ENCODE measurements at places on chromosomes 4 and X. TPM values are rescaled to one million over a fixed set of nuclear protein-coding genes. Genes with fewer than 3 reads are reported as not detected.
A peak's percentile ranks its signal among the peaks of the same experiment; 100 is the strongest.

- no peak for DNase-seq
- H3K27ac ChIP-seq = no peak overlapping the region
- H3K27me3 ChIP-seq = no peaks in the 10 kb centered on the region
- peaks cover 25% of the 10 kb centered on the region for H3K4me1 ChIP-seq
- H3K4me3 ChIP-seq = no peak overlapping the region
These were observed 34.8 kb upstream of the AFAP1 start for GRCh38 chr4:7974425-7974824.

DNA sequence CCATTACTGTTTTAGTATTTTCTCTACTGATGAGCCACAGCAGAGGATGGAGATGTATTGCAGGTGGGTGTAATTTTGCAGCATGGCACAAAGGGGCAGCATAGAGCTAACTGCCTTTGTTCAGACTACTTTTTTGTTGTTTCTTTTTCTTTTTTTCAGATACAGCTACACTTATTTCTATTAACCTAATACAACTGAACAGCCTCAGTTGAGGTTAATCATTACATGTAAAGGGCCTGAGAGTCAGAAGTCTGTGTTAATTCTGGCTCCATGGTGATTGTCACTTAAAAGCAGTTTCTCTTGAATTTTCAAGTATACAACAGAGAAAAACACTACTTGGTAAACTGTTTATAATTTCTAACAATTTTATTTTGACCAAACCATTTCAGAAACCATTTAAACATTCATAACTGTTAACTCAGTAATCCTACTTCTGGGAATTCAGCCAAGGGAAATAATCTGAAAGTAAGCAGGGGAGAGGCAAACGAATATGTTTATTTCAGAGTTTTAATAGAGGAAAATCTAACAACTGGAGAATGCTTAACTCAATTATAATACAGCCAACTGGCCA is 13.9 kb upstream of the PPEF2 start:
- no peak overlapping the region for H3K27ac ChIP-seq
- H3K4me3 ChIP-seq = no peak overlapping the region
- no peaks in the 10 kb centered on the region for H3K4me1 ChIP-seq
- H3K27me3 ChIP-seq = no peaks in the 10 kb centered on the region
- H3K36me3 ChIP-seq = no peaks in the 10 kb centered on the region

DNA sequence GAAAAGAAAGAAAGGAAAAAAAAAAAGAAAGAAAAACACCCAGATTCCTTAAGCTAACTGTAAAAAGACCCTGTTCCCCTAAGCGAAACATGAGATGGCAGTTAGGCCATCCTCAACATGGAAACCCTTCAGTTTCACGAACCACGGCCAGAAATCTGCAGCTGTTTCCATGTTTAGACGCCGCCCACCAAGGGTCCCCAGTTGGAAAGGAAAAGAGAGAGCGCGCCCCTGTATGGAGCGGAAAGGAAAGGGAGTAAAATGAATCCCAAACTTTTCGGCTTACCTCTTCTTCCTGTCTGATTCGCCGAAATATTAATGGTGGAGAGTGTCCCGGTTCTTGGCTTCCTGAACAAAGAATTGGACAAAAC is 38.3 kb downstream of the MGARP start:
- no peak for DNase-seq
- H3K4me1 ChIP-seq = peaks cover 6% of the 10 kb centered on the region
- H3K4me3 ChIP-seq = no peak overlapping the region
- no peaks in the 10 kb centered on the region for H3K27me3 ChIP-seq
- H3K27ac ChIP-seq = no peak overlapping the region

DNA sequence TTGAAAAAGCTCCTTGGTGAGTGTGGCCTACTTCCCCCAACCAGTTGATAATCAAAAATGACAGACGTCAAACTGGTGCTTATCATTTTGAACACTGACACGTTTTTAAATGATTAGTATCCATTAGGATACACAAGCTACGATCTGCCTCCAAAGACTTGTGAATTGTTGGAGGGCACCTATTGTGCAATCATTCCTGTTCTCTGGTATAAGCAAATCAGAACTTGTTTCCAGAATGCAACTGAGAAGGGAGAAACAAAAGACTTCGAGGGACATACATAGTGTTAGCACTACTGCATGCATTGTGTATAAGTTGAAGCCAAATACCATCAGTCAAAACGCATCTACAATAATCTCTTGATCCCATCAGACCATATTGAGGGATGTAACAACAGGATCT is 11.6 kb downstream of the NPY2R start:
- no peak for DNase-seq
- H3K27ac ChIP-seq = no peak overlapping the region
- H3K36me3 ChIP-seq = no peaks in the 10 kb centered on the region
- no peaks in the 10 kb centered on the region for H3K27me3 ChIP-seq
- H3K4me1 ChIP-seq = no peaks in the 10 kb centered on the region
- no peak overlapping the region for H3K4me3 ChIP-seq

GRCh38 chr4:139639654-139640053 is 26.0 kb upstream of the MGST2 start:
- H3K4me3 ChIP-seq = no peak overlapping the region
- peaks cover 1% of the 10 kb centered on the region for H3K27me3 ChIP-seq
- no peaks in the 10 kb centered on the region for H3K4me1 ChIP-seq
- DNase-seq = no peak
- H3K36me3 ChIP-seq = no peaks in the 10 kb centered on the region

DNA sequence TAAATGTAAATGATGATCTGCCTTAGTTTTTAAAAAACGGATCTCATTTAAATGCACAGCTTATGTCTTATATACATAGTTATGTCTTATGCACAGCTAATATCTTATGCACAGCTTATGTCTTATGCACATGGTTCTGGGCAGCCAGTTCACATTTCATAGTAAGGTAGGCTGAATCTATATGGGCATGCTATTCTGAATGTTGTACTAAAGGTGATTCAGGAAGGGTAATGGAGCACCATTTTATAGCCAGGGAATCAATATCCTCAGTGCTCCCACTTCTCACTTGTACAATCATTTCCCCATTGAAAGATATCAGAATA is 77.9 kb upstream of the MID1 start:
- H3K4me3 ChIP-seq = no peak overlapping the region
- H3K4me1 ChIP-seq = no peaks in the 10 kb centered on the region
- no peaks in the 10 kb centered on the region for H3K27me3 ChIP-seq
- DNase-seq = no peak

GRCh38 chr4:161656594-161656993 is 507.2 kb downstream of the FSTL5 start:
- no peaks in the 10 kb centered on the region for H3K36me3 ChIP-seq
- no peaks in the 10 kb centered on the region for H3K4me1 ChIP-seq
- H3K4me3 ChIP-seq = no peak overlapping the region
- no peak overlapping the region for H3K27ac ChIP-seq
- no peaks in the 10 kb centered on the region for H3K27me3 ChIP-seq
- DNase-seq = no peak

- no peak overlapping the region for H3K4me3 ChIP-seq
- no peaks in the 10 kb centered on the region for H3K36me3 ChIP-seq
- no peak for DNase-seq
- no peaks in the 10 kb centered on the region for H3K4me1 ChIP-seq
- no peak overlapping the region for H3K27ac ChIP-seq
- H3K27me3 ChIP-seq = no peaks in the 10 kb centered on the region
These were observed 35.4 kb downstream of the GRXCR1 start for GRCh38 chr4:42927946-42928345.

DNA sequence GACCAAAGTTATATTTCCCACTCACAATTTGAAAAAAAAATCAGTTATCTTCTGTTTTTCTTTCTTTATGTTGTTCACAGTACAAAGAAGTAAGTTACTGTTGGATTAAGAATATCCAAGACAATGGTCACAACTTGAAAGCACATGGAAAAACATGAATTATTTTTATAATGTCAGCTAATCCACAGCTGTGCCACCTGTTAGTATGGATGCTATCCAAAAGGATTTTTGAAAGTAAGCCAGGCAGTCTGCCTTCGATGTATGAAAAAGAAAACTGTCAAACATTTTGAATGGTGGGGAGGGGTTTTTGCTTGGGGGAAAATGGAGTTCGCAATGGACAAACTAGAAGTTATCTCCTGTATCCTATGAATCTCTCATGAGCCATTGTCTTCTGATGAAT is 6.2 kb downstream of the GPM6A start:
- no peak overlapping the region for H3K4me3 ChIP-seq
- no peak for DNase-seq
- no peak overlapping the region for H3K27ac ChIP-seq
- H3K36me3 ChIP-seq = no peaks in the 10 kb centered on the region
- no peaks in the 10 kb centered on the region for H3K4me1 ChIP-seq

- H3K4me3 ChIP-seq = no peak overlapping the region
- no peaks in the 10 kb centered on the region for H3K27me3 ChIP-seq
- no peak overlapping the region for H3K27ac ChIP-seq
- DNase-seq = no peak
These were observed 31.2 kb downstream of the PRIMPOL start for GRCh38 chr4:184680698-184681097.

DNA sequence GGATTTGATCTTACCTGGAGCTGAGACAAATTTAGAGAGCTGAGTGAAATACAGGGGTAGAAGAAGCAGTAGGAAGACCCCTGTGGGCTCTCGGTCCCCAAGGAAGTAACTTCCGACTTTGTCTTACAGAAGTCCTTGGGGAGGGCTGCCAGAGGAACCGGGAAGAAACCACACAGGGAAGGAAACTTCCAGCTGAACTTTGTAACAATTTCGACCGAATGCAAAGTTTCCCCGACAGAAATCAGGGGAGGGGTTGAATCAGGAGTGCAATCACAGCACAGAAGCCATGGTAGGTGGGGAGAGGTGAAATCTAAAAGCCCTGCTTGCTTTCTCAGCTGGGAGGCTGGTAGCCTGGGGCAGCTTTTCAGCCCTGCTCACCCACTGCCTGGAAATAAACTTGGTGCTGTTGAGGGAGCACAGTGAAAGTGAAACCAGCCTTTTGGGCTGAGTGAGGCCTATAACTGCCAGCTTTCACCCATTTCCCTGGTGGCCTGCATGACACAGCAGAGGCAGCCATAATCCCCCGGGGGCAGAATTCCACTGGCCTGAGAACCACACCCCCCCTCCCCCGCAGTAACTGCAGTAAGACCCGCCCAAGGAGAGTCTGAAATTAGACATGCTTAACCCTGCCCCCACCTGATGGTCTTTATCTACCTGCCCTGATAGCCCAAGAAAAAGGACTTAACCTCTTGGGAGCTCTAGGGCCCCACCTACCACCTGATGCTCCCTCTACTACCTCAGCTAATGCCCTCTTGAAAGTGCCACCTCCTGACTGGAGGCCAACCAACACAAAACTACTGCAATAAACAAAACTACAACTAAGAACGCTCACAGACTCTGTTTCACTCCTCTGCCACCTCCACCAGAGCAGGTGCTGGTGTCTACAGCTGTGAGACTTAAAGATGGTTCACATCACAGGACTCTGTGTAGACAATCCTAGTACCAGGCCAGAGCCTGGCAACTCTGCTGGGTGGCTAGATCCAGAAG is 248.2 kb downstream of the PARM1 start:
- no peaks in the 10 kb centered on the region for H3K4me1 ChIP-seq
- DNase-seq = no peak
- H3K27me3 ChIP-seq = no peaks in the 10 kb centered on the region

DNA sequence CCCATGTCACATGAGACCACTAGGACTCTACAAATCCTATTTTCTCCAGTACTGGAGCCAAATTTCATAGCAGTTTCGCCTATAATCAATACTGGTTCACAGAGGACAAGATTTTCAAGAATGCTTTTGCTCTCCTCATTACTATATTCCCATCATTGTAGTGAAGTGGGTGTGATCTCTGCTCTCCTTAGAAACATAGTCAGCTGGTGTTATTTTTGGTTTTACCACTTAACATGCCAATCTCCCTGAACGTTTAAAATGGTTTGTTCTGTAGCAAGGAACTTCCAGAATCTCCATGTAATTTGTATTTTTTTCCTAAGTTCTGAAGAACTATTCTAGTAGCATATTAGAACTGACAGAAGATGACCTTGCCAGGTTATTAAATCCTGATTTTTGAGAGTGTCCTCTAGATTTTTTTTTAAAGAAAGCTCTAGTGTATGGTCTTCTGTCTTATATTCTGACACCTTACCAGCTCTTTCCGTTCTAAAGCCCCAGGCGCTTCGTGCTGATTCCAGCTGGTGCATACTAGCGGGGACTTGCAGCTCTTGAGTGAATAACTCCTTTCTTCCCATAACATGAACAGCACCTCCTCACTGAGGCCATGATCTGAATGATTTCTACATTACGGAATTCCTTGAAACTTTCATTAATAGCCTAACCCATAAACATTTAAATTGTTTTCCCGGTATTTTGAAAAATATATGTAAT is 1372.9 kb downstream of the TECRL start:
- no peak overlapping the region for H3K4me3 ChIP-seq
- H3K27me3 ChIP-seq = no peaks in the 10 kb centered on the region
- no peaks in the 10 kb centered on the region for H3K36me3 ChIP-seq
- DNase-seq = no peak

GRCh38 chr4:32251126-32251525 is 1531.0 kb downstream of the PCDH7 start:
- H3K36me3 ChIP-seq = no peaks in the 10 kb centered on the region
- no peak for DNase-seq
- H3K27ac ChIP-seq = no peak overlapping the region
- H3K4me3 ChIP-seq = no peak overlapping the region
- H3K4me1 ChIP-seq = no peaks in the 10 kb centered on the region
- no peaks in the 10 kb centered on the region for H3K27me3 ChIP-seq

- H3K4me1 ChIP-seq = peaks cover 6% of the 10 kb centered on the region
- H3K4me3 ChIP-seq = no peak overlapping the region
- no peak for DNase-seq
- H3K27me3 ChIP-seq = no peaks in the 10 kb centered on the region
- H3K36me3 ChIP-seq = no peaks in the 10 kb centered on the region
These were observed 133.6 kb upstream of the FAM9C start for GRCh38 chrX:13177921-13178566.

GRCh38 chrX:41381685-41382084 is 47.7 kb downstream of the DDX3X start:
- H3K4me3 ChIP-seq = no peak overlapping the region
- H3K4me1 ChIP-seq = peaks cover 10% of the 10 kb centered on the region
- H3K27ac ChIP-seq = peak overlapping the region; percentile 55
- DNase-seq = peak; percentile 56

DNA sequence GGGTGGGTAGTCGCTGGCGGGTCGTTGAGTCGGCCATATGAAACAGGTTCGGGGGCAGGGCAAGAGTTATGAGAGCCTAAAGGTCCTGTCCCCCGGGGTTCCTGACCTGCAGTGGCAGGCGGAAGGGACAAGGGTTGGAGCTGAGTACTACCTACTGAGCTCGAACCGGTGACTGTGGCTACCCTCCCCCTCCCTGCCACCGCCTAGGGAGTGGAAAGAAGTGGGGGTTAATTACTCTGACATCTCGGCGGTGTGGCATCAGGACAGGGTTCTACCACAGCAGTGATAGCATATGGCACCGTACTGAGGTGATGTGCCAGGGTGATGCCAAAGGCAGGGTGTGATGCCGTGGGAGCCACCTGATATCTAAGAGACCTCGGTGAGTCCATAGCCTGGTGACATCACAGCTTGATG is 307 bp downstream of the ATG4A start:
- peak overlapping the region; percentile 98 for H3K27ac ChIP-seq
- H3K4me1 ChIP-seq = peaks cover 18% of the 10 kb centered on the region
- H3K4me3 ChIP-seq = peak overlapping the region; percentile 65
- no peaks in the 10 kb centered on the region for H3K36me3 ChIP-seq
- H3K27me3 ChIP-seq = no peaks in the 10 kb centered on the region

Gene CENPVL2
- polyA plus RNA-seq = not detected

Gene ZNF827
- polyA plus RNA-seq = 23.7 TPM

Gene SCFD2
- 12.3 TPM for polyA plus RNA-seq

Gene MAGEC2
- polyA plus RNA-seq = not detected

Gene PPP3CA
- 7.0 TPM for polyA plus RNA-seq

Gene GC
- not detected for polyA plus RNA-seq
